ENCODE measurements at places on chromosomes 5 and 9. TPM values are rescaled to one million over a fixed set of nuclear protein-coding genes. Genes with fewer than 3 reads are reported as not detected.

- no peak overlapping the region for H3K27ac ChIP-seq
- H3K27me3 ChIP-seq, result peaks cover 3% of the 10 kb centered on the region
- no peak overlapping the region for H3K4me3 ChIP-seq
- no peak for DNase-seq
- H3K36me3 ChIP-seq, result no peaks in the 10 kb centered on the region
These were observed 73.5 kb downstream of the TRIM36 start for GRCh38 chr5:115096034-115096769.

The DIPK1B gene
- total RNA-seq, result 12.6 TPM

- H3K27ac ChIP-seq, result no peak overlapping the region
- DNase-seq, result no peak
- no peaks in the 10 kb centered on the region for H3K4me1 ChIP-seq
These were observed 100.4 kb downstream of the DAB2IP start for GRCh38 chr9:121751686-121752445.

DNA sequence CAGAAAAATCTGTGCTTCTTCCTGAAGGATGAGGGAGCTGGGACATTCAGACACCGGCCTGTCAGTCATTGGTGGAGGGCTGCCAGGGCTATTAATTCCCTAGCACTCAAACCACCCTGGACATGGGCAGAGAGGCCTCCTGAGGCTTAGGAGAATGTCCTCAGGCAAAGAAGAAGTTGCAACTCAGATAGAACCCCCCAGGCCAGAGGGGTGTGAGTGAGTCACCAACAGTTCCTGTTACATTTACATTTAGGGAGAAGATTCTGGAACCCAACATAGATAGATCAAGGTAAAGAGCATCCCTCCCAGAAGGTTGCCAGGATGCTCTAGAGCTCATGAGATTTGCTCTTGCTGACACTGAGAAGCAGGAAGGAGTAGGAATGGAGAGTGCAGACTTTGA lies 29.2 kb upstream of the SYK start:
- H3K4me1 ChIP-seq, result no peaks in the 10 kb centered on the region
- H3K4me3 ChIP-seq, result no peak overlapping the region
- no peaks in the 10 kb centered on the region for H3K27me3 ChIP-seq
- H3K36me3 ChIP-seq, result no peaks in the 10 kb centered on the region
- DNase-seq, result no peak

DNA sequence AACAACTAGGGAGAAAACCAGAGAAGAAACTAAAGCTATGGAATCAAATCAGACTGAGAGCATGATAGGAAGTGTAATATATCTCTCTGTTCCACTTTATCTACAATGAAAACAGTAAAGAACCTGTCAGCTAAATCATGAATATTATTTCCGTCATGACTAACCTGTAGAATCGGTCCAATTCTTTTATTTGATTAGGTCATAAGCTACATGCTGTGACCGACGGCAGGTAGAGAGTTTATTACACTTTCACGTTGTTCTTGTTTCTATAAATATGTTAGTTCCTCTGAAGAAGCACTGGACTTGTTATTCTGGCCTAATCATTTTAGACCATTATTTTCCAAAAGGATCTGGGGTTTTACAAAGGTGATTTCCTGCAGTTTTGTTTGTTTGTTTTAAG lies 91.1 kb downstream of the DMRTA1 start:
- no peak overlapping the region for H3K27ac ChIP-seq
- H3K4me3 ChIP-seq, result no peak overlapping the region
- no peak for DNase-seq
- no peaks in the 10 kb centered on the region for H3K4me1 ChIP-seq
- no peaks in the 10 kb centered on the region for H3K36me3 ChIP-seq
- H3K27me3 ChIP-seq, result no peaks in the 10 kb centered on the region

The HRH2 gene
- total RNA-seq, result 22.0 TPM

The DND1 gene
- 0.41 TPM for total RNA-seq

DNA sequence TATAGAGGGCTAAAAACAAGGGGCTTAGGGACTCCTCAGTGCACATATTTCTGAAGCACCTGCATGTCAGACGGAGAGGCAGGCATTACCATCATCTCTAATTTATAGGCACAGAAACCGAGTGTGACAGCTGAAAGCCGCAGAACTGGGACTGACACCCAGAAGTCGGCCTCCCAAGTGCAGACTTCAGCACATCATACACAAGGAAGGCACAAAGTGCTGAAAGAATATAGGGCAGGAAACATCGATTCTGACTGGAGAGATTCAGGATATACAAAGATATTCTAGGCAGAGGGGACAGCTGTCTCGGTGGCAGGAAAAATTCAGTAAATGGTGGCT lies 11.2 kb downstream of the MRPS27 start:
- peaks cover 45% of the 10 kb centered on the region for H3K36me3 ChIP-seq
- H3K4me3 ChIP-seq, result no peak overlapping the region
- no peak for DNase-seq
- H3K27ac ChIP-seq, result peak overlapping the region; percentile 96
- H3K4me1 ChIP-seq, result peaks cover 14% of the 10 kb centered on the region

DNA sequence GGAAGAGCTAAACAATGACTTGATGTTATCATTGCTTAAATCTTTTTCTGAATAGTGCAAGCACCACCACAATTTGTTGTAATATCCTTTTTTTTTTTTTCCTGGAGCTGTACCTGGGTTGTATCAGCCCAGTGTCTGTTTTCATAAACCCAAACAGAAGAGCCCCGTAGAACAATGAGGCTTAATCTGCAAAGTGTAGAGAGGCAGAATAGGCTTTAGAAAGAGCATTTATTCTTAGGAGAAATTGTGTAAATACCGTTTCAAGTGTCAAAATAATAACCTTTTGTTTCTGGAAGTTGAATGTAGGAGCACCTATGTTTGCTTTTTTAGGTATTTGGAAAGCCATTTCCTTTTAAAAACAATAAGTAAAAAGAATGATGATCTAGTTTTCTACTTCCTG lies 26.4 kb downstream of the RGS7BP start:
- no peak overlapping the region for H3K27ac ChIP-seq
- no peaks in the 10 kb centered on the region for H3K4me1 ChIP-seq
- no peaks in the 10 kb centered on the region for H3K27me3 ChIP-seq
- no peak for DNase-seq
- no peaks in the 10 kb centered on the region for H3K36me3 ChIP-seq

- no peak overlapping the region for H3K4me3 ChIP-seq
- no peak for DNase-seq
- H3K27ac ChIP-seq, result no peak overlapping the region
- H3K4me1 ChIP-seq, result no peaks in the 10 kb centered on the region
These were observed 38.5 kb downstream of the APBA1 start for GRCh38 chr9:69633716-69634115.

- H3K4me1 ChIP-seq, result no peaks in the 10 kb centered on the region
- no peak overlapping the region for H3K27ac ChIP-seq
- H3K4me3 ChIP-seq, result no peak overlapping the region
These were observed 33.3 kb downstream of the TAS2R1 start for GRCh38 chr5:9596824-9597223.

DNA sequence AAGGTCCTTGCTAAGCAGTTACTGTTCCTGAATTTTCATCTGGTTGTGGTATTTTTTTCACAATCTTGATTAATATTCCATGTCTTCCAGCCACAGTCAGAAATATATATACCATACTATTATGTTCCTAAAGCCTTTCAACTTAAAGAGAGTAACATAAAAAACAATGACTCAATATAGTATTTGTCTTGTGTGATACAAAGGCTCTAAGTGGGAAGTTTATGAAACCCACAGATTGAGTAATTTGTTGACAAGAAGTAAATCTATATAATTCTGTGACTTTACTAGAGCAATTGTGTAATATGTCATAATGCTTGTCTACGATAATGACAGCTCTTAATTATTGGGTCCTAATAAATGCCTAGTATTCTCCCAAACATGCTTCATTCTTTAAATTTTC lies 509.4 kb downstream of the ISL1 start:
- no peak for DNase-seq
- H3K36me3 ChIP-seq, result no peaks in the 10 kb centered on the region
- no peaks in the 10 kb centered on the region for H3K27me3 ChIP-seq
- H3K27ac ChIP-seq, result no peak overlapping the region
- no peak overlapping the region for H3K4me3 ChIP-seq
- H3K4me1 ChIP-seq, result no peaks in the 10 kb centered on the region

- H3K36me3 ChIP-seq, result no peaks in the 10 kb centered on the region
- no peak for DNase-seq
- H3K4me3 ChIP-seq, result no peak overlapping the region
- no peak overlapping the region for H3K27ac ChIP-seq
These were observed 9.5 kb downstream of the ISL1 start for GRCh38 chr5:51392689-51393199.

DNA sequence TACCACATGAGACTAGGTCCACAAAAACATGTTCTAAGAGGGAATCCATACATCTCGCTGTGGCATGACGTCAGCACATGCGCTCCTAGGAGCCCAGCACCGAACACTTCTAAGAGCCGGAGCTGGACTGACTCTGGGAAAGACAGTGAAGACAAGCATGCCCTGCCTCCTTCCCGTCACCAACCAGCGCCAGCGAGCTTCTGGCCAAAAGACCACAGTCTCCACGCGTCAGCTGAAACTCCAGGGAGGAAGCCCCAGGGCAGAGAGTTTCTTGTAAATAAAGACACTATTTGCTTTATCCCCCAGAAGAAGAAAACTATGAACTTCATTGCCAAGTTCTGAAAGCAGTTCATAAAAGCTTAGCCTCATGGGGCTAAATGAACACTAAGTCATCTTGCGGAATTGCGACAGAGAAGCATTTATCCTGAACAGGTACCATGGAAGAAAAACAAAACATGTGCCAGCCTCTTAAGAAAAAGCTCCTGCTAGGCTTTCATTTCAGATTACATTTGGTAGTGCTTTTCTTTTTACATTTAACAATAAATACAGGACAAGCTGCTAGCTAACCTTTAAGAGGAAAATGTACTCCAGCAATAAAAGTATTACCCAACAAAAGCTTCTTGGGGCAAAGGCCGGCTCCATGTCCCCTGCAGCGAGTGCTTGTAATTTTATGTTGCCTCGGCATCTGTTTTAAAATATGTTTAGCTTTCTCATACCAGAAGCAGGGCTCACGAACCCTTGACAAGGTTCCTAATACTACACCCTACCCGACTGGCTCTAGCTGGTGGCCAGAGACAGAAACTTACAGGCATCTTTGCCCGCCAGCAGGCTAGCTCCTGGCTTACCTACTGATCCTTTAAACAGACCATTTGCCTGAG lies 96.5 kb downstream of the PRRT1B start:
- H3K36me3 ChIP-seq, result peaks cover 59% of the 10 kb centered on the region
- H3K27ac ChIP-seq, result no peak overlapping the region
- H3K4me3 ChIP-seq, result no peak overlapping the region
- H3K27me3 ChIP-seq, result no peaks in the 10 kb centered on the region
- no peak for DNase-seq

The GADD45G gene
- total RNA-seq, result 11.2 TPM

DNA sequence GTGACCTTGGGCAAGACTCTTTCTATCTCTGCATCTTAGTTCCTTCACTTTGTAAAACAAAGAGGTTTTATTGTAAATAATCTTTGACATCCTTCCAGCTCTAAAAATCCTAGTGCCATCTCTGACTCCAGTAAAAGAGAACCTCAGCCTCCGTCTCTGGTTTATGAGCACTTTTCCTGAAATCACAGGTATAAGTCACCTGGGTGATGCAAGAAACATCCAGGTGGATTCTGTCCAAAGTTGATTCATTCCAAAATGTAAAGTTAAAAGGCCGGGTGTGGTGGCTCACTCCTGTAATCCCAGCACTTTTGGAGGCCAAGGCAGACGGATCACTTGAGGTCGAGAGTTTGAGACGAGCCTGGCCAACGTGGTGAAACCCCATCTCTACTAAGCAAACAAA lies 21.1 kb upstream of the UBAP2 start:
- H3K27me3 ChIP-seq, result no peaks in the 10 kb centered on the region
- H3K36me3 ChIP-seq, result no peaks in the 10 kb centered on the region
- no peak for DNase-seq
- H3K27ac ChIP-seq, result no peak overlapping the region
- no peak overlapping the region for H3K4me3 ChIP-seq

Data from left lung (tissue), 14 donors.